Urinary bladder (tissue), 4 donors: ENCODE measurements at places on chromosomes 2 and 18. TPM values are rescaled to one million over a fixed set of nuclear protein-coding genes. Genes with fewer than 3 reads are reported as not detected.

- DNase-seq = no peak
Measured at GRCh38 chr2:236295481-236295880, 31.3 kb upstream of the ASB18 start.

GRCh38 chr2:204250692-204251091, 294.6 kb upstream of the PARD3B start:
- no peak for DNase-seq

GRCh38 chr2:241378816-241379215, 22.7 kb downstream of the FARP2 start:
- DNase-seq = no peak

DNA sequence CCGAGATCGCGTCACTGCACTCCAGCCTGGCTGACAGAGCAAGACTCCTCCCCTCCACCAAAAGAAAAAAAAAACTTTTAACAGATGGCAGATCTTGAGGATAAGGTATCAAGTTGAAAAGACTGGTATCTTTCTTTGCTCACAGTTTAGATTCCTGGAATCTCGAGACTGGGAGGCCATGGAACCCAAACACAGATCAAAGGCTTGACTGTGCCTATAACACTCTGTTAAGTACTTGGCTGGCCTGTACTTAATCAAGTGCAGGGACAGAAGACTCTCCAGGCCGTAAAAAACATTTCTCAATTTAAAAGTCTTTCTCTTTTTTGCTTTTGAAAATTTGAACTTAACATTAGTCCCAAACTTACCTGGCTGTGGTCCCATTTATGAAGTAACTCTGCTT, 107.1 kb upstream of the ZNF516 start:
- no peak for DNase-seq

DNA sequence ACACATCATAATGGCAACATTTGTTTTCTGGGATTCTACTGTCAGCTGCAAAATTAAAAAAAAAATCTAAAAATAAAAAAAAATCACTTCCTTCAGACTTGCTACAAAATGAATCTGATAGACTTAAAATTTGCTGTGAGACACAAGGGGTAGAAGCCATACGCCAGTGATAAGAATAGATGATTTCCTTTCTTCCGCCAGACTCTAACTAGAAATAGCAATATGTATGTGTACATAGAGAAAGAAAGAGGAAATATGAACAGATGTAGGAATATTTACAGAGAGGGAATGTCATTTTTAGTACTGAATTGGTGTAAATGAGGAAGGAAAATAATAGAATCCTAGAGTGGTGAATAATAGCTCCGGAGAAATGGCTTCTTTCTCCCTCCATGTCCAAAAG, 574.2 kb downstream of the DCC start:
- DNase-seq = no peak

- no peak for DNase-seq
Measured at GRCh38 chr18:44828080-44828479, 147.4 kb downstream of the SETBP1 start.

DNA sequence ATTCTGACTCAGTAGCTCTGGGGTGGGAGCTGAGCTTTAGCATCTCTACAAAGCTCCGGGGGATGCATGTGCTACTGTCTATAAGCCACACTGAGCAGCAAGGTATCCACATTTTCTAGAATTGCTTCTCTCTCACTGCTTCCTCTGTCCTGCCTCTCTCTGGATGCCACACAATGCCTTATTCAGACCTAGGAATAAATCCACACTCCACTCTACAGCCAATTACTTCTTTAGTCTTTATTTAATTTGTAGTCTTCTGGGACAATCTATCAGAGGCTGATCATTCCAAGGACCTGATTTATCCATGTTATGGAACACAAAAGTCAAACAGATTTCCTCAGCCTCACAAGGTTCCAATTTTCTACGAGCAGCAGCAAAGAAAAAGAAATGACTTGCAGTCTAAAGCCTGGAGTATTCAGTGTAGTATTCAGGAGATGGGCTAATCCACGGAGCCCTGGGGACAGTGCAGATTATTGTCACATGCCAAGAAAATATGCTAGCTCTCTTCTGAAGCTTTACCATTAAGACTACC, 4.4 kb downstream of the BCL2 start:
- no peak for DNase-seq

- no peak for DNase-seq
Measured at GRCh38 chr2:96156926-96157648, 11.8 kb upstream of the DUSP2 start.

DNA sequence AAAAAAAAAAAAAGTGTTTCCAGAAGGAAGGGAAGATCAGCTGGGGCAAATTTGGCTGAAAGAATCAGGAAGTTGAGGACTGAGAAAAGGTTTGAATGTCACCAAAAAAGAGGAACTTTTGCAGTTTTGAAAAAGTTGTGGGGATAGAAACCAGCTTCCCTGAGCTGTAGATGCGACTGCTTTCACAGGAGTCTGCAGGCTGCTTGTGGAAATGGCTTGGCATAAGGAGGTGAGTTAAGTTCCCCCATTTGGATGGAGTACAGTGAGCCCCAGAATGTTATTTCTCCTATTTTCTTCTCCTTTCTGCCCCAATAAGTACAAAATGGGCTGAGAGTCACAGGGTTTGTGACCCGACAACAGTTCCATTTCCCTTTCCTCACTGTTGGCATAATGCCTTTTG, 16.5 kb upstream of the ME2 start:
- DNase-seq = no peak

GRCh38 chr2:68333931-68334330, 14.2 kb upstream of the CNRIP1 start:
- no peak for DNase-seq

GRCh38 chr18:46723856-46724415, 32.9 kb downstream of the ST8SIA5 start:
- DNase-seq = no peak

DNA sequence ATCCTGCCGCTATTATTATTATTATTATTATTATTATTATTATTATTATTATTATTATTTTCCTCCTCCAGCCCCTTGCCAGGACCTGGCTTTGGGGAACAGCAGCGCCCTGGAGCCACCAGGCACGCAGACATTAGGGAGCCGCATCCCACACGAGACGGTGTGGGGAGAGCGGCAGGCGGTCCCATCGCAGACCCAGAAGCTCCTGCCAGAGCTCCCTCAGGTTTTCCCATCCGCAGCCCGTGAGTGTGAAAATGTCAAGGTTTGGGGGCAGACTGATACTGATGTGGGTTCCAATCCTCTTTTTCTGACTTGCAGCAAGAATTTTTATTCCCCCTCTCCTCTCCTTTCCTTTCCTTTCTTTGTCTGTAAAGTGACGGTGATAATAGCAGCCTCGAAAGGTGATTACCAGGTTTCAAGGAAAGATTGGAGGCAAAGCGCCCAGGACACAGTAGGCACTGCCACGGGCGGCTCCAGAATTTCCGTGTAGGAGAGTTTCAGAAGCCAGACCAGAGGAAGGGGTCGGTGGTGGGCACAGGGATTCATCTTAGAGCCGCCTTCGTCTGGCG, 816 bp downstream of the SCTR start:
- DNase-seq = no peak

DNA sequence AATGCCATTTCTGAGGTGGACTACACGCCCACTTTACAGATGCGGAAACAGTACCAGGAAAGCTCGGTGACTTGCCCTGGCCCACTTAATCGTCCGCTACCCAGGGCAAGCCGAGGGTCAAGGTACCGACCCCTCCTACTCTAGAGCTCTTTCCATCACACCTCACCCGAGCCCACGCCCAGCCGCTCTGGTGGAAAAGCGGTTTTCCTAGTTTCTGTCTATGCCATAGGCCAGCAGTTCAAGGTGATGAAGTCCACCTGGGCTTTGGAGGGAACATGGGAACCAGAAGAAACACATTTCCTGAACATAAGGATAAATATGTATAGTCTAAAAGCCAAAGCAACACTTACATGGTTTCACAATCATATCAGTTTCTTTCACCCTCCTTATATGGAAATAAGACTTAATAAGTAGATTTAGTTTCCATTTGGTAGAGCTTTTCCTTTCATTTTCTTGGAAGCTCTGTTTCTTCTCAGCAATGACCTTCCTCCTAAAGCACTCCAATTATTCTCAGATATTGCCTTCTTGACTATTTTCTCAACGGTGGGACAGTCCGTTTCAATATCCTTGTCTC, 567 bp downstream of the VWA3B start:
- peak; percentile 2 for DNase-seq

DNA sequence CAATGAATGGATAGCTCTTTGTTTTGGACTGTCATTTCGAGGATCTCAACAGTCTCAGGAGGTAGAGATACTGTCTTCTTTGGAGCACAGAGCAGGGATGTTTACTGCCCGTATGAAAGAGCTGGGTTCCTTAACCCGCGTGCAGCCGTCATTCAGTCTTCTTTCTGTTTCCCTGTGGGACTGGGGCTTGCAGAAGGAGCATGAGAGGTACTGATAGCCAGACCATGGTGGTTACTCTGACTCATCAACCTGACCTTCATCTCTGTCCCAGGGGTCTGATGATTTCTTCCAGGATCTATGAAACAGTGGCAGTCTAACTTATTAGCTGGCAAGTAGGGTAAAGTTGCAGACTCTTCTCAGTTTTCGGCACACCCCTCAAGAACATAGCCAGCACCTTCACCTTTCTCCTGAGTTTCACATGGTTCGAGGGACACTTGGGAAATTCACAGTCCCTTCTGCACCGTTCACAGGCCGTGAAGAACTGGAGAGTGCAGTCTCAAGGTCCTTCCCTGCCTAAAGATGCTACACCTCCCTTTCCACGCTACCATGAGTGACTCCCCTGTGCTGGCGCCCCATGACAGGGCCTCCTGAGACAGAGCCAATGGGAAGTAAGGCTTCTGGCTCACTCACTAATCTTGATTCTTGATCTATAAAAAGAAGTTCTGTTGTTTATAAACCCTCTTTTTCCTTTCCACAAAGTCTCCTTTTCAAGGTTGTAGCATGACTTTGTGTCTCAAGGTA, 226.2 kb downstream of the MC4R start:
- no peak for DNase-seq

GRCh38 chr2:43675646-43676321, 445 bp downstream of the C1GALT1C1L start:
- DNase-seq = no peak

GRCh38 chr18:78596794-78597345, 382.7 kb upstream of the SALL3 start:
- DNase-seq = no peak

DNA sequence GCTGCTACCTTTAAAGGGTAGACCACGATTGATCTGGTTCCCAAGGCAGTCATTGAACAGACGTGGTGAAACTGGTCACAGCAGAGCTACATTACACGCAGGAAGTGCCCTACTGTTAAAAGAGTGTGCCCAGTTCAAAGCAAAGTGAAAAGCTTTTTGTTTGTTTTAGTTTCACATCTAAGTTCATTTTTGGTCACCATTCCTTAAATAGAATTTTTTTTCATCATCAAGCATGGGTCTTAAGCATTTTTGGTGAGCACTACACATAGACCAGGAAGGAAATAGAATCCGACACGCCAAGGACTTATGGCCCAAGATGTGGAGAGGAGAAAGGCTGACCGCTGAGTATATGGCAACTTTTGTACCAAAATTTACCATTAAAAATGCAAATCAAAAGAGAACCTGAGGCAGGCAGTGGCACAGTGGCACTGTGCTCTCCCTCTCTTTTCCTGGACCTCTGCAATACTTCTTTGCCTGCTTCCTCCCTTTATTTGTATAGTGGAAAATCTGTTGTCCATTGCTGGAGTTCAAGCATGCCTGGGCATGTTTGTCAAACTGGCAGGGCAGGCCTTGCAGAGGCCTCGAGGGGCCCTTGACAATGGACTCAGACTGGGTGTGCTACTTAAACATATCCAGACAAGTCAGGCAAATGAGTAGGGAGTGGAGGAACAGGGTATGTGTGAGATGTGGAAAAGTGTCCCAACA, 42.6 kb upstream of the HNRNPA3 start:
- peak; percentile 82 for DNase-seq

DNA sequence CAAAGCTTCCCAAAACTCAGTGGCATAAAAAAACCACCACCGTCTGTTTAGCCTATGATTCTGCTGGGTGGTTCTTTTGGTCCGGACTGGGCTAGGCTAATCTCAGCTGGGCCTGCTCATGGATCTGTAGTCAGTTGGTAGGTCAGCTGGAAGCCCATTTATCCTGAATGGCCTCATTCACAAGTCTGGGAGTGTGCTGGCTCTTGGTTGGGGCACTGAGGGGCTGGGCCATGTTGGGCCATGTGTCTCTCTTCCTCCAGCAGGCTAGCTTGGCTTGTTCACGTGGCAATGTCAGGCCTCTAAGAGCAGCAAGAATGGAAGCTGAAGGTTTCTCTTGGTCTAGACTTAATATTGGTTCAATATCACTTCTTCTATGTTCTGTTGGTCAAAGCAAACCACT, 95.7 kb upstream of the HS6ST1 start:
- no peak for DNase-seq

DNA sequence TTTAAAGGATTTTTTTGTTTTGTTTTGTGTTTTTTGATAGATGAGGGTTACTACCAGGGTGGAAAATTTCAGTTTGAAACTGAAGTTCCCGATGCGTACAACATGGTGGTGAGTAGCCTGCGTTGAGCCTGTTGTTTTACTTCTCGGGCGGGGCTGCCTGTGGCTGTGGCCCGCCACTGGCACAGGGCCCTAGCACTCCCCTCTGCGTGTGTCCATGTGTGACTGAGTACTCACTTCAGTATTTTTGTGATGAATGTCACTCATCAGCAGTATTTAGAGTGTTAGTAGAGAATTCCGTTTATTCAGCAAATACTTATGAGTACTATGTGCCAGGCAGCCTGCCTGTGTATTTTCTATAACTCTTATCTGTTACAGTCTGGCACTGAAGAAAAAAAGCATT, 44.3 kb upstream of the SCLY start:
- no peak for DNase-seq

- DNase-seq = no peak
Measured at GRCh38 chr18:8450013-8450412, 159.2 kb upstream of the RAB12 start.

GRCh38 chr18:62977512-62977911, 262.2 kb downstream of the PHLPP1 start:
- no peak for DNase-seq

GRCh38 chr2:10425699-10426098, 22.4 kb downstream of the ODC1 start:
- no peak for DNase-seq

- no peak for DNase-seq
Measured at GRCh38 chr18:78818495-78818894, 161.1 kb upstream of the SALL3 start.

- DNase-seq = no peak
Measured at GRCh38 chr2:184646177-184646576, 47.8 kb downstream of the ZNF804A start.

DNA sequence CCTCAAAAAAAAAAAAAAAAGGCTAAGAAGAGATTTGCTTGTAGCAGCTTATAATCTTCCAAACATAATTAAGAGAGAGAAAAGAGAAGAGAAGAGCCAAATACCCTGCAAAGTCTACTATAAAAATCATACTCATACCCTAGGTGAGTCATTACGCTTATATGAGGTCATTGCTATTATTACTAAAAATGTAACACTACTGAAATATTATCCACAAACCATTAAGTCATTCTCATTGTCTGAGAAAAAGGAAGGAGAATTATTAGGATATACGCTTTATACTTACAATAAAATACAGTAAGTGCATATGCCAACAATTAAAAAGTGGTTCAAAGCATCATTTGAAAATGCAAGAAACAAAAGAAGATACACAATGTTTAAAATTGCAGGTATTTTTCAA, 66.5 kb downstream of the COLEC12 start:
- no peak for DNase-seq

The SAG gene
- total RNA-seq = not detected

The OR6B2 gene
- total RNA-seq = not detected

The LYPD6B gene
- total RNA-seq = 15.2 TPM

The IRS1 gene
- 28.5 TPM for total RNA-seq

The C2orf66 gene
- 0.32 TPM for total RNA-seq

The RBMS1 gene
- 182 TPM for total RNA-seq

The PRSS56 gene
- total RNA-seq = not detected

The KIF5C gene
- total RNA-seq = 10.8 TPM

The LYPD1 gene
- total RNA-seq = 0.79 TPM

The SRD5A2 gene
- total RNA-seq = 16.2 TPM
